ENCODE measurements at places on chromosomes 7 and 10.
A peak's percentile ranks its signal among the peaks of the same experiment; 100 is the strongest.

- peak; percentile 25 for DNase-seq
Observed at GRCh38 chr7:71829515-71829914, 582.6 kb downstream of the CALN1 start.

- no peak for DNase-seq
Observed at GRCh38 chr10:11875494-11876281, 52.5 kb downstream of the PROSER2 start.

- DNase-seq: peak; percentile 24
Observed at GRCh38 chr10:7260412-7260900, 150.4 kb downstream of the SFMBT2 start.

DNA sequence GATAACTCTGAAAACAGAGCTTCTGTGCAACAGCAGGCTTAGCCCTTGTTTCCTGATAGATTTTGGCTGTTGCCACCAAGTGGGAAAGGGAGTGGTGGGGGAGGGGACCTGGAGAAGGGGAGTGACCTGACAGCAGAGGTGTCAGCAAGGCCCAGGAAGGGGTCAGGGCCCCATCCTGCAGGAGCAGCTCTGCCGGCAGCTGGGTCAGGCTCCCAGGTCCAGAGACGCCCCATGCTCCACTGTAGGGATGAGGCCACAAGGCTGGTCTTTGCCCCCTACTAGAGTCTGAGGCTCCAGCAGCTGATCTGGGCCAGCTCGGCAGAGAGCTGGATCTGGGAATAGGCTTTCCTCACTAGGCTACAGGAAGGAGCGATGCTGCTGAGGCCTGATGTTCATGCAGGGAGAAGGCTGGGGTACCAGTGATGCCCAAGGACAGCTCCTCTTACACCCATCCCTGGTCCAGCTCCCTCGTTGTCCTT, 44.0 kb upstream of the ZMIZ1 start:
- DNase-seq: no peak

DNA sequence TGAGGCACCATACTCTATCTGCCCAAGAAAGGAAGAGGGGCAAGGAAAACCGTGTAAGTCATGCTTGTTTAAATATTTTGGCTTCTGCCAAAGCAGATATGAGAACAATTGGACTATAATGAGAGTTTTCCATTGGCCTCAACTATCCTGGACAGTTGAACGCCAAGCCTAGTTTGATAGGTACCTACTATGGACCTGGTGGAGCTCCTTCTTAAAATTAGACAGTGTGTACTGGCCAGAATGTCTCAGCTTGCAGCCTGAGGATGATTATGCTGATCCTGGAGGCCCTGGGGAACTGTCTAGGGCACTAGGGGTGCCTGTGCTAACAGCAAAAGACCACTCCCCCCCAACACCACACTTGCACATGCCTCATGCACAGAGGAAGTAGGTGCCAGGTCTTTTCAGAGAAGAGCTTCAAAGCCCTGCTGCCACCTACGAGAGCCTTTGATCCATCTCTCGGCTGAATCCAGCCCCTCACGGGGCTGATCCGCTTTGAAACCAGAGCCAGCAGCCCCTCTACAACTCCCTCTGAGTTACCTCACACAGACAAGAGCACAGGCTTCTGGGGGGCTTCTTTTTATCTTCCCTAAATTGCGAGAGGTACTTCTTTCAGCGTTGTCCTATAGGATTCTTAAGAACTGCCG, 473.8 kb upstream of the GALNT17 start:
- no peak for DNase-seq

DNA sequence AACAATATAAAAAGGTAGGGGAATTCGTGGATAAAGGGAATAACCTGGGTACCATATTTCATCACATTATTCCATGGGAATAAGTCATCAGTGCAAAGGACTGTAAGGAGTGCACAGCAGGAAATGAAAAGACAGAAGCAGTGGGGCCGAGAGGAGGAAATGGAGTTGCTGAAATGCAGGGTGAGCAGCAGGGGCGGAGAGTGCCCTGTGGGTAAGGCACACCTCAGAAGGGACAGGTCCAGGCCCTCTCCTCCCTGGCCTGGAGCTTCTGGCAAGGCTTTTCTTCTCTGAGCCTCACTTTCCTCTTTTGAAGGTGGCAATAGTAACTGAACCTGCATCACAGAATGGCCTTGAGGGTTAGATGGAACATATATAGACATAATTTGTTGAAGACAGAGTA, 26.2 kb downstream of the IKZF1 start:
- DNase-seq: no peak

- peak; percentile 58 for DNase-seq
Observed at GRCh38 chr10:125023862-125024496, 82.1 kb downstream of the ZRANB1 start.

GRCh38 chr10:45817912-45818311, 29.4 kb downstream of the AGAP4 start:
- no peak for DNase-seq

- DNase-seq: no peak
Observed at GRCh38 chr10:30398193-30398592, 35.8 kb upstream of the MAP3K8 start.

- DNase-seq: peak; percentile 70
Observed at GRCh38 chr10:121539786-121540185, 58.5 kb downstream of the FGFR2 start.

DNA sequence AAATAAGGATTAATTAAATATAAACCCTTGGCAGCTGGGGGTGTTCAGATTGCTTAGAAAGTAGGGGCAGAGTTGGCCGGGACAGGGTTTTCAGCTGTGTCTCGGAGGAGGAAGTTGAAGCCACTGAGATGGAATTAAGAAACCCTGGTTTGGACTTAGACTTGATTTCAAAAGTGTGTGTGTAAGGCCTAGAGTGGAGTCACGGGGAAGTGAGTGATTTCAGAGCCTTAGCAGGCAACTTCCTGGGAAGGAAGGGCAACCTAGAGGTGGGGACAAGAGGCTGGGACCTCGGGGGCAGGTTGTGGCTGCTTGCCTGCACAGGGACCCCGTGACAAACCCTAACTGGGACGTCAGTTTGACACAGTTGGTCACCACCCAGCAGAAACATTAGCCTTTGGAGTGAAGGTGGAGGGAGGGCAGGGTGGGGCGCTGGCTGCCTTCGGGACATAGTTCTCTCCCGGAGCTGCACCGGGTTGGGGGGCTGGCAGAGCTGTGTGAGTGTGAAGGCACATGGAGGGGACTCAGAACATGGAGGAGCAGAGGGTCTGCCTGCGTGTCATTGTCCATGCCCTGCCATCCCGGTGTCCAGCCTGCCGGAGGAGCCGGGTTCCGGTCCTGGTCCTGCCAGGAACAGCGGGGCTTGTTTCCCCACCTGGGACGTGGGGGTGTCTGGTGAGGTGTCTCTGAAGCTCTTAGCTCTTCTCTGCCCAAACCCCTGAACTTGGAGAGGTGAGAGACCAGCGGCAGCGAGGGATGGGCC, 1.8 kb downstream of the BRI3 start:
- no peak for DNase-seq

GRCh38 chr7:82595176-82595575, 151.6 kb upstream of the CACNA2D1 start:
- no peak for DNase-seq

GRCh38 chr10:59695637-59696036, 14.0 kb downstream of the SLC16A9 start:
- DNase-seq: no peak

DNA sequence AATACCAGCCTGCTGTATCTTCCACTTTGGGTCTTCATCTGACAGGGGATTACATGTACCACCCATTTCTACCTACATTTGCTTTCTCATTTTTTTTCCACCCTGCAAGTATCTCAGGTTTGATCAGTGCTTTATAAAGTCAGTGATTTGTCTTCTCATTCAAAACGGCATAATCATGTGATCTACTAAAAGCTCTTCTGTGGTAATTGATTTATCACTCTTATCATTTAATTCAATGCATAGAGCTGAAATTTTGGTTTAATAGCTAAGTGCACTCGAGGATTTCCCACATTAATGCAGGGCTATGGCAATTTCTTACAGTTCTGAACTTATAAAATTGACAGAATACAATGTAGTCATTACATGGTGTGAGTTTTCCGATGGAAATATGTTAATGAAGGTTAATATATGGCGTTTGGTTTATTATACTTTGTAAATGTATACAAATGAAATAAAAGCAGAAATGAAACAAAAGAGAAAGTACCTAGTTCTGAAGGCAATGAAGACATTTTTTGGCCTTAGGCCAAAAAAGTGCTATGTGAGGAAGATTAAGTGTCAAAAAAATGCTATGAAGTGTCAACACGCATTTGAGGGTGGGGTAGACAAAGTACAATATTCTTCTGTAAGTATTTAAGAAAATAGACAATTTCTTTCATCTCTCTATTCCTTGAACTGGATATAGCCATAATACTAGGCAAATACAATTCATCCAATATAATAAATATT, 457.3 kb downstream of the ETV1 start:
- peak; percentile 17 for DNase-seq

- no peak for DNase-seq
Observed at GRCh38 chr7:92639213-92639896, 49.2 kb upstream of the FAM133B start.

GRCh38 chr7:45984386-45985295, 63.6 kb upstream of the IGFBP3 start:
- no peak for DNase-seq

DNA sequence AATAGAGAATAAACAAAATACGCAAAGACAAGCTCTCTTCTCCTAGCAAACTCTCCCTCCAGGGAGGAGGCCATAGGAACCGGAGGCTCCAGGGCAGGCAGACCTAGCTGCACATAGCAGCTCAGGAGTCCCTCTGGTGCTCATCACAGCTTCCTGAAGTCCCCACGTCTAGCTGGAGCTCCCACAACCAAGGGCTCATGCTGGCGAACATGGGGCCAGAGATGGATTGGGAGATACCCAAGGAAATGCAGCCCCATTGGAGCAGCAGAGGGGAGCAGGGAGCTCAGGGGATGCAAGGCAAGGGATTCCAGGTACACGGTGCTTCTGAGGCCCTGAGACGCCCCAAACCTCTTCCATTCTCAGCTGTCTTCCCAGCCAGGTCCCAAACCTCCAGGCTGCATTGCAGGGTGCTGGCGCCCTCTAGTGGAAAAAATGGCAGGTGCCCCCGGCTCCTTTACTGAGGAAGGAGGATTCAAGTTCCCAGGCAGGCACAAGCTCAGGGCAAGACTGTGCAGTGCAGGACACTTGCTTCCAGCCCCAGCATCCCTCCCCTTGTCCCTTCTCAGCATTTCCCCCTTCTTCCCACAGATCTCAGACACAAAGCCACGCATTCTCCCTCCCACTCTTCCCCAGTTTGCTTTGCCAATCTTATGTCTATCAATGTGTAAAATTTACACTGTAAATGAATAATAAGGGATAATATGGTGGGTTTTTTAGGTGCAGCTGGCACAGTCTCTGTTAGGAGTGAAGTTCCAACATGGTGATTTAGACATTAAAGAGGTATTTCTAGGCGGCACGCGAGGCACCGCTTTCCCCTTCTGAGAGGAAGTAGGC, 46.2 kb downstream of the GPAM start:
- no peak for DNase-seq

DNA sequence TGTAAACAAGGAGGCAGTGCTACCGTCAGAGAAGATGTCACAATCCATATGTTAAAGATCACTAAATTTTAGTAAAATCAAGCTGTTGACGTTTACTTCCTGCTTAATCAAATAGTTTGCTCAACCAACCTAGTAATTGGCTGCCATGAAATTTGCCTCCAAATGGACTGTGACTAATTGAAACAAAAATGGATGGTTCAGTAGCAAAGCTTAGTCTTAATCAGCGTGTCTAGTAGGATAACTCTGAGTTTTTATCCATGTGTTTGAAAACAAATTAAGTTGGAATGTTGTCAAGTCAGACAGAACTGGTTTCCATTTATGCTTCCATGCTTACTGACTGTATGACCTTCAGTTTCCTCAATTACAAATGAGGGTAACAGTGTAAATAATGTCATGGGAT, 1456.7 kb upstream of the CELF2 start:
- no peak for DNase-seq

DNA sequence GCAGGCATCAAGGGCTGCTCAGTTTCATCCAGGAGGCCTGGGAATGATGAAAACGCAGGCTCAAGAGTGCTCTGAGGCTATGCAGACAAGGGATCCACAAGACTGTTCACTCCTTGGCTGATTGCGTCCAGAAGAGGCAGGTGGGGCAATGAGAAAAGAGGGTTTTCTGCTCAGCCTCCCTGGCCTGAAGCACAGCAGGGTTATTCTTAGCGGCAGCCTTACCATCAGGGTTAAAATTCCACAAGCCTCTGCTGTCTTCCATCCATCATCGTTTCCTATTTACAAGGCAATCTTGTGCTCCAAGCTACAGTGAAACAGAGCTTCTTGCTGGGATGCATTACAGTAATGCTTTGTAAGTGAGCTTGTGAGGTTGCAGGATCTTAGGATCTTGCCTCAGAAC, 129.4 kb upstream of the SHH start:
- no peak for DNase-seq

- DNase-seq: no peak
Observed at GRCh38 chr7:31958226-31958625, 112.0 kb downstream of the PDE1C start.

GRCh38 chr10:114335614-114336013, 68.7 kb downstream of the AFAP1L2 start:
- DNase-seq: no peak

DNA sequence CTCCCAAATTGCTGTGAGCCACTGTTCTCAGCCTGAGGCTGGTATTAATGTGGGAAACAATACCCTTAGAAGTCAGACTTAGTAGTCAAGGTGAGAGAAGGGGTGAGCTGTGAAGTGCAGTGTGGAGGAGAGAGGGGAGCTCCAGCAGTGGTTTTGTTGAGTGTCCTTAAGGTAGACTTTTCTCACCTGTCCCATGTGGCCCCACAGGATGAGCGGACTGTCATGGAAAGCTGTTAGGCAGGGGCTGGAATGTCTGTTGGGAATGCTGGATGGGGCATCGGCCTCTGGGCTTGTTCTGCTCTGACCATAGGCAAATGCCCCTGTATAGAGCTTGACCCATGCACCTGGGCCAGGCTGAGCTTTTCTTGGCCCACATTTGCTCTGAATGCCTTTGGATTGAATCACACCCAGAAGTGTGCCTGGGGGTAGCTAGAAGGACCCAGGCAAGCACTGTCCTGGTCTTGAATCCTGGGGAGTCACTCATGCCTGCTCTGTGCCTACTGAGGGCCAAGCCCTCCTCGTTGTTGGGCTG, 36.3 kb upstream of the SH2D4B start:
- DNase-seq: no peak

DNA sequence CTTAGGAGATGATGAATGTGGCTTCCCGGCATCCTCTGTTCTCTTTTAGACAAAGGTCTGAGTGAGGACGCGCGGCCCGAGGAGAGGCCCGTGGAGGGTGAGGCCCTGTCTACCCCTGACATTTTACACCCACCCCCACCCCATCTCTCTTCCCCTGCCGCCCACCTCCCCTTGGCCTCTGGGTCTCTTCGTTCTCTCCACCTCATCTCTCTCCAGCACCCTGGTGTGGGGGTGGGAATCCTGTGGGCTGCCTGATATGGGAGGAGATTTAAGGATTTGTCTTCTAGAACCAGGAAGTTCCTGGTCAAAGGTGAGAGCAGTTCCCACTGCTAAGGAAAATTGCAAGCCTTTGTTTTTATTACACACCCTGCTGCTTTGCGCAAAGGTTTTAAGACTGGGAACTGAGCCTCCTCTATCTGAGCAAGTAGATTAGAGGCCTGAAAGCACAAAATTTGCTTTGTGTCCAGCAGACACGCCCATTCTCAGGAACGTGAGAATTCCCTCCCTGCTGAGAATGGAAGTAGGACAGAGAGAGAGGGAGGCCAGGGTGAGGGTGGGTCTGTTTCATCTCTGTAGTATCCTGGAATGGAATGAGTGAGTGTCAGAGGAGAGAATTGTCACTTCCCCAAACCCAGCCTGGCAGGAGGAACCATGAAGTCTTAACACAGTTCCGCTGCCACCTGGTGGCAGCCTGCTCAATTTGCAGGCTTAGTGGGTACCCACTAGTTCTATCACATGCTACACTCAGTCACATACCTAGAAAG, 91.2 kb downstream of the GTF2IRD1 start:
- peak; percentile 29 for DNase-seq

- no peak for DNase-seq
Observed at GRCh38 chr10:65778753-65779152, 1147.1 kb upstream of the LRRTM3 start.

Data from NCI-H1417 (cell line).